ENCODE measurements at places on chromosomes 5 and 9.

DNA sequence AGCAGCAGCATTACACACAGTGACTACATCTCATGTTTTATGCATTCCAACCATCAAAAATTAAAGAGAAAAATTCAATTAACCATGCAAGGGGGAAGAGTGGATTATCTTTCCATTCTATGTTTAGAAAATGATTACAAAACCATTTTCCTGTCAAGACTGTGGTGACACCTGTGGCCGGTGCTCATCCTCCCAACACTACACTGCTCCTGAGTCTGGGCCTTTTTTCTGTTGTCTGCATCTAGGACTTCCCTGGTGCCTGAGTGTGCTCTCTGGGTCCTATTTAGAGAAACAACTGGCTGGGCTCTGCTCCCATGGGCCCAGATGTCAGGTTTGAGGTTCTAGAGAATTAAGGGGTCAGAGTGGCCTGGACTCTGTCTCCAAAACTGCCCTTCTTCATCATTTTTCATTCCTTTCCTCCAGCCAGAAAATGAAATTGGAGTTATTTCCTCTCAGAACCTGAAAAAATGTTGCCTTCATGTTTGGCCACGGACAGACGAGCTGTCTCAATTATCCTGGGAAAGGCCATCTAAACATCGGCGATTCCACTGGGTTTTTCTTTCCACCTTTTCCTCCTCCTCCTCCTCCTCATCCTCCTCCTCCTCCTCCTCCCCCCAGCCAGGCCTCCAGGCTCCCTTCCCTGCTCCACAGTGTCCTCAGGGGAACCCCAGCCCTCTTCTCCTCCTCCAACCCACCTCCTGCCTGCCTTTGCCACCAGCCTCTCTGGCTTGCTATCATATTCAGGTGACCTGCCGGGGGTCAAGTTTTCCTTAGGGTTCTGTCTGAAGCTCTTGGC is 11.4 kb upstream of the ARSI start:
- DNase-seq = no peak

- no peak for DNase-seq
Observed at GRCh38 chr5:141747152-141748141, 65.4 kb upstream of the ARAP3 start.

DNA sequence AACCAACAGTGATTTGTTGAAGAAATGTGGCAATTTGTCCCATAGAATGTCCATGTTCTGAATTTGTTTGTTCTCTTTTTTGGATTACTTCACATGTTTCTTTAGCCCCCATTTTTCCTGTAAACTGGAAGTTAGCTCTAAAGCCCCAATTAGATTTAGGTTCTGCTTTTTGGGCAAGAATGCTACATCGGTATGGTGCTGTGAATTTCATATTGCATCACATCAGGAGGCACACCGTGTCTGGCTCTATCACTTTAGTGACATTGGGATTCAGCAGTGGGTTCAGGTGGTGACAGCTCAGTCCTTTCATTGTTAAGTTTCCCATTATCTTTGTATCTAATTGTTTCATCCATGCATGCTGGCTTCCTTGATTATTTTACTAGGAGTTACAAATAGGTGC is 27.9 kb downstream of the ADGRV1 start:
- no peak for DNase-seq

DNA sequence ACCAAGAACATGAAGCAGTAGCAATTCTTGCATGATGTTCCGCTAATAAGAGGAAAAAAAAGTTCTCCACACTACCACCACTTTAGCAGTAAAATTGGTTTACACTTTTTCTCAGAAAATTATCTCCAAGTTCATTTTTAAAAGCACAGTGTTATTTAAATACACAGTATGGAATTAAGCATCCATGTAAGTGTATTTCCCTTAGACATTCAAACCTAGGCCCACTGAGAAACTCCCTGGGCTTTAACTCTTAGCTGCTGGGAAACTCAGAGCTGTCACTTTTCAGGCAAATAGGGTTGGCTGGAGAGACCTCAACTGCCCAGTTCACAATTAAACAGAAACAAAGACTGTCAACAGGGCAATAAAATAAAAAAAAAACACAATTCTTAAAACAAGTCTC is 2.7 kb downstream of the GNAQ start:
- DNase-seq = no peak
